ENCODE measurements at places on chromosomes 1 and 21. TPM values are rescaled to one million over a fixed set of nuclear protein-coding genes. Genes with fewer than 3 reads are reported as not detected.

SPRR1B gene
- not detected for total RNA-seq

AMY1A gene
- total RNA-seq = not detected

ALX3 gene
- total RNA-seq = not detected

LEFTY2 gene
- 0.10 TPM for total RNA-seq

MMEL1 gene
- 1.5 TPM for total RNA-seq

LMX1A gene
- not detected for total RNA-seq

ORC1 gene
- total RNA-seq = 49.3 TPM

TEKT2 gene
- not detected for total RNA-seq

LYSMD1 gene
- total RNA-seq = 4.5 TPM

DNAJC28 gene
- 0.17 TPM for total RNA-seq

ZNF695 gene
- total RNA-seq = 0.52 TPM

FLG gene
- not detected for total RNA-seq

CCDC24 gene
- 1.6 TPM for total RNA-seq

SPRR2E gene
- total RNA-seq = not detected

UTS2 gene
- not detected for total RNA-seq

TMPRSS15 gene
- not detected for total RNA-seq

KPRP gene
- not detected for total RNA-seq

TSPEAR gene
- total RNA-seq = not detected

MYOM3 gene
- total RNA-seq = not detected

PPIAL4G gene
- total RNA-seq = 0.12 TPM

MYBPH gene
- not detected for total RNA-seq

SLC5A9 gene
- total RNA-seq = not detected

GPR37L1 gene
- total RNA-seq = not detected

HAX1 gene
- 204 TPM for total RNA-seq

CFAP74 gene
- not detected for total RNA-seq

AADACL3 gene
- not detected for total RNA-seq

SHE gene
- not detected for total RNA-seq

RIPPLY3 gene
- not detected for total RNA-seq

GBP6 gene
- not detected for total RNA-seq

KANK4 gene
- total RNA-seq = not detected

LYST gene
- total RNA-seq = 21.1 TPM

OR6F1 gene
- total RNA-seq = not detected

DAB1 gene
- not detected for total RNA-seq

FMO5 gene
- not detected for total RNA-seq
